ENCODE measurements at places on chromosomes 12 and 14. TPM values are rescaled to one million over a fixed set of nuclear protein-coding genes. Genes with fewer than 3 reads are reported as not detected.

- H3K4me1 ChIP-seq, result peaks cover 19% of the 10 kb centered on the region
- H3K36me3 ChIP-seq, result no peaks in the 10 kb centered on the region
- H3K27me3 ChIP-seq, result no peaks in the 10 kb centered on the region
- H3K4me3 ChIP-seq, result no peak overlapping the region
- DNase-seq, result peak; percentile 58
Measured at GRCh38 chr12:129771238-129771637, 132.6 kb downstream of the TMEM132D start.

GRCh38 chr12:57545809-57546437 lies 1.1 kb downstream of the DCTN2 start:
- no peak for DNase-seq
- 0 out of 2 replicates have a peak overlapping the region, but pooled peaks have one; percentile 16 for H3K27ac ChIP-seq
- peaks cover 5% of the 10 kb centered on the region for H3K27me3 ChIP-seq
- no peaks in the 10 kb centered on the region for H3K36me3 ChIP-seq
- H3K4me3 ChIP-seq, result peak overlapping the region; percentile 90
- H3K4me1 ChIP-seq, result peaks cover 7% of the 10 kb centered on the region

The ATL1 gene
- 4.2 TPM for total RNA-seq

The SLCO1C1 gene
- 0.55 TPM for total RNA-seq

DNA sequence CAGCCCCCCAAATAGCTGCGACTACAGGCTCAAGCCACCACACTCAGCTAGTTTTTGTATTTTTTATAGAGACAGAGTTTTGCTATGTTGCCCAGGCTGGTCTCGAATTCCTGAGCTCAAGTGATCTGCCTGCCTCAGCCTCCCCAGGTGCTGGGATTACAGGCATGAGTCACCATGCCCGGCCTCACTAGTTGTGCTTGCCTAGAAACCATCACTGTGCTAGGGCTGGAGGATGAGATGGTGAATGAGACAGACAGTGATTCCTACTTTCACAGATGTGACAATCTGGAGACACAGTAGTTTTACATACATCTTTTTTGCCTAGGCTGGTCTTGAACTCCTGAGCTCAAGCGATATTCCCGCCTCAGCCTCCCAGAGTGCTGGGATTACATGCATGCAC lies 7.5 kb upstream of the MSI1 start:
- peaks cover 2% of the 10 kb centered on the region for H3K27me3 ChIP-seq
- no peaks in the 10 kb centered on the region for H3K36me3 ChIP-seq
- no peaks in the 10 kb centered on the region for H3K4me1 ChIP-seq
- no peak for DNase-seq
- H3K4me3 ChIP-seq, result no peak overlapping the region

The SETD1B gene
- 17.7 TPM for total RNA-seq

DNA sequence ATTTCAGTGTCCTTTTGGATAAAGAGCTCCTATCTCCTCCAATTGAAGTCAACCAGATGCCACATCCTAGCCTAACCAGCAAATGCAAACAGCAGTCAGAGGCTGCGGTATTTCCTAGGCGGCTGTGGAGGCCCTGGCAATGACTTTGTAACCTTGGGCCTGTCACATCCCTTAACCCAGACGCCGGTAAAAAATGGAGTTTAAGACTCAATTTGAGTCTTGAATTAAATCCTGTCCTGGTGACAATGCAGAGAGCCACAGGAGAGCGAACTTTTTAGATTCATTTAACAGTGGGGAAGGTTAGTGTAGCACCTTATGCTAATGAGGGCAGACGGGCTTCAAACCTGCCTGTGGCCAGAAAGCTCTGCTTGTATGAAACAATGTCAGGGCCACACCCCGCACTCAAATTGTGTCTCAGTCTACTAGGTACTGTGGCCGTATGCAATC lies 1.3 kb downstream of the C12orf75 start:
- no peak overlapping the region for H3K27ac ChIP-seq
- no peaks in the 10 kb centered on the region for H3K36me3 ChIP-seq
- peaks cover 7% of the 10 kb centered on the region for H3K27me3 ChIP-seq
- peaks cover 12% of the 10 kb centered on the region for H3K4me1 ChIP-seq
- DNase-seq, result peak; percentile 47

GRCh38 chr14:91223028-91223783 lies 21.3 kb downstream of the GPR68 start:
- H3K4me1 ChIP-seq, result peaks cover 2% of the 10 kb centered on the region
- no peak for DNase-seq
- H3K27ac ChIP-seq, result no peak overlapping the region
- no peak overlapping the region for H3K4me3 ChIP-seq
- H3K27me3 ChIP-seq, result no peaks in the 10 kb centered on the region
- H3K36me3 ChIP-seq, result no peaks in the 10 kb centered on the region

The AMHR2 gene
- total RNA-seq, result 0.35 TPM

The PPP4R3A gene
- total RNA-seq, result 116 TPM

- no peak overlapping the region for H3K4me3 ChIP-seq
- H3K36me3 ChIP-seq, result no peaks in the 10 kb centered on the region
- no peak overlapping the region for H3K27ac ChIP-seq
Measured at GRCh38 chr14:50523271-50524041, 8.9 kb downstream of the MAP4K5 start.

The TMEM106C gene
- total RNA-seq, result 37.0 TPM

The GPRC5D gene
- total RNA-seq, result not detected

The HAL gene
- 0.17 TPM for total RNA-seq

DNA sequence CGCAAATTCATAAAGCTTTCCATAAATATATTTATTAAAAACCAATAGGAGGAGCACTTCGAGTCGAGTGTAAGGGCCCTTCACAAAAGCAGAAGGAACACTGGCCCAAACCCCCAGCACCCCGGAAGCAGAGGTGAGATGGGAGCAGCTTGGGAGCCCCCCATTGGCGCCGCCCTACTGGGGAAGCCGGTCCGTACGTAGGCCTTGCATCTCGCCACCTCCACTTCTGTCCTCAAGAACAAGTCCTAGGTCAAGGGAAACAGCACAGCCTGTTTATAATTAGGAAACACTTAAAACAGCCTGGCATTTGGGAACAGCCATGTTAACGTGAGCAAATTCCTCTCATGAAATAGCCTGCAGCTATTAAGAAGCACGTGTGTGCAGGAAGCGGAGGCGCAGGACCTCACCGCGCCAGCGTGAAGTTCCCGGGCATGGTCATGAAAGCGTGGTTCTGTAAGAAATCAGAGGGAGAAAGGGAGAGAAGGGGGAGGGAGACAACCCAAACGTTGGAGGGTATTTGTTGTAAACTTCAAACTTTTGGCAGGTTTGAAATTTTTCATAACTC lies 7.7 kb downstream of the ANKRD9 start:
- peak; percentile 75 for DNase-seq
- peaks cover 5% of the 10 kb centered on the region for H3K36me3 ChIP-seq
- H3K4me1 ChIP-seq, result no peaks in the 10 kb centered on the region
- no peak overlapping the region for H3K4me3 ChIP-seq
- H3K27me3 ChIP-seq, result no peaks in the 10 kb centered on the region
- no peak overlapping the region for H3K27ac ChIP-seq

DNA sequence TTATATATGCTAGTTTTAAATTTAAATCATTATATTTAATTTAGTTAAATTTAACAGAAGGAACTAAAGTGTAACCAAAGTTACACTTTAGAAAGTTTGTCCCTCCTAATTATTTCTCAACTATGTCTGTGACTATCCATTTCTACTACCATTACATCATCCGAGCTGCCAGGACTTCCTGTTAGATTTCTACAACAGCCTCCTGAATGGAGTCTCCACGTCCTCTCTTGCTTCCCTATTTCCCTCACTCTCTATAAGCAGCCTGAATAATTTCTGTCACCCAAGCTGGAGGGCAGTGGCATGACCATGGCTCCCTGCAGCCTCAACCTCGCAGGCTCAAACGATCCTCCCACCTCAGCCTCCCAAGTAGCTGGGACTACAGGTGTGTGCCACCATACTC lies 84.1 kb downstream of the TTC7B start:
- no peak overlapping the region for H3K4me3 ChIP-seq
- no peaks in the 10 kb centered on the region for H3K36me3 ChIP-seq
- H3K27me3 ChIP-seq, result no peaks in the 10 kb centered on the region
- no peak overlapping the region for H3K27ac ChIP-seq

DNA sequence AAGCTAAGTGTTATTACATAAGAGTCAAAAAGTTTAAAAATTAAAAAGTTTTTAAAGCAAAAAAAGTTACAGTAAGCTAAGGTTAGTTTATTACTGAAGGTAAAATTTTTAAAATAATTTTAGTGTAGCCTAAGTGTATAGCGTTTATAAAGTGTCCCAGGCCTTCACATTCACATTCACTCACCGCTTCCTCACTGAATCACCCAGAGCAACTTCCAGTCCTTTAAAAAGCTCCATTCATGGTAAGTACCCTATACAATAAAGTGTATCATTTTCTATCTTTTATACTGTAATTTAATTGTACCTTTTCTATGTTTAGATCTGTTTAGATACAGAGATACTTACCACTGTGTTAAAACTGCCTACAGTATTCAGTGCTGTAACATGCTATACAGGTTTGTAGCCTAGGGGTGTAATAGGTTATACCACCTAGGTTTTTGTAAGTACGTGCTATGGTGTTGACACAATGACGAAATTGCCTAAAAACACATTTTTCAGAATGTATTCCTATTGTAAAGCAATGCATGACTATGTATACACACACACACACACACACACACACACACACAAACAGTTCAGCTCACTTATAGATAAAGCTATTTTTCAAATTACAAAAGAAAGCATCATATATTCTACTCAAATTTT lies 3.7 kb downstream of the CLEC14A start:
- H3K27me3 ChIP-seq, result peaks cover 46% of the 10 kb centered on the region
- no peaks in the 10 kb centered on the region for H3K4me1 ChIP-seq
- H3K4me3 ChIP-seq, result no peak overlapping the region
- H3K27ac ChIP-seq, result no peak overlapping the region

GRCh38 chr12:132658149-132658894 lies 28.8 kb downstream of the POLE start:
- peaks cover 47% of the 10 kb centered on the region for H3K36me3 ChIP-seq
- 0 out of 2 replicates have a peak, but pooled peaks cover 3% of the 10 kb centered on the region for H3K4me1 ChIP-seq
- H3K4me3 ChIP-seq, result no peak overlapping the region

DNA sequence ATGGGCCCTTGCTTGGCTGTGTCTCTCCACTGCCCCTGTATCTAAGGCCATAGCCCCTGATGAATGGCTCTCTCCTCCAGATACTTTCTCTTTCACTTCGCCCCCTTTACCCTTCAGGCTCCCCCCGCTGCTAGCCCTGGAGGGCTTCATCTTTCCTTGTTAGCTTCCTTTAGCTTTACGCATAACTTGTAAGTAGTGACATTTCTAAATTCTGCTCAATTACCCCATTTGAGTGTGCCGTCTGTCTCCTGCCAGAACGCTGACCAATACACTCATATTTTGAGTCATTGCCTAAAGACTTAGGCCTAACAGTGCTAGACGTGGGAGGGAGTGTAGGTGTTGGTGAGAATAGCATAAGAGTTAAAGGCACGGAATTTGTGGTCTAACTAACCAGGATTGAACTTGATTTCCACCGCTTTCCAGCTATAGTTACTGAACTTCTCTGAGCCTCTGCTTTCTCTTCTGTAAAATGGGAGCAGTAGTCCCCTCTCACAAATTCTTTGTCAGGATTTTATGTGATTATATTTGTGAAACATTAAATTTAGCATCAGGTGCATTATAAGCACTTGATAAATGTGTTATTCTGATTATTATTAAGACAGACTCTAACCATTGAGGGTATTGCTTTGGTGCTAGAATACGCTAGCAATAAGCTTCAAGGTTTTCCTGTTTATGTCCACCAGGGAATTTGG lies 129.3 kb downstream of the ZFP36L1 start:
- H3K27ac ChIP-seq, result no peak overlapping the region
- no peaks in the 10 kb centered on the region for H3K4me1 ChIP-seq
- no peaks in the 10 kb centered on the region for H3K36me3 ChIP-seq
- H3K27me3 ChIP-seq, result no peaks in the 10 kb centered on the region
- H3K4me3 ChIP-seq, result no peak overlapping the region

DNA sequence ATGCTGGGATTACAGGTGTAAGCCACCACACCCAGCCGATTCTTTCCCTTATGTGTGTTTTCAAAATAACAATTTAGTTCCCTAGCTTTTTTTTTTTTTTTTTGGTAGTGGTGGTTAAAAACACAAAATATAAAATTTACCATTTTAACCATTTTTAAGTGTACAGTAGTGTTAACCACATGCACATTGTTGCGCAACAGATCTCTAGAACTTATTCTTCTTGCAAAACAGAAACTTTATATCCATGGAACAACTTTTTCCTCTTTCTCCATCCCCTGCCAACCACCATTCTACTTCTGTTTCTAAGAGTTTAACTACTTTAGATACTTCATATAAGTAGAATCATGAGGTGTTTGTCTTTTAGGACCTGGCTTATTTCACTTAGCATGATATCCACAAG lies 1.1 kb upstream of the NDUFA12 start:
- H3K4me1 ChIP-seq, result no peaks in the 10 kb centered on the region
- H3K36me3 ChIP-seq, result no peaks in the 10 kb centered on the region
- no peaks in the 10 kb centered on the region for H3K27me3 ChIP-seq
- DNase-seq, result no peak
- no peak overlapping the region for H3K4me3 ChIP-seq
- H3K27ac ChIP-seq, result no peak overlapping the region

DNA sequence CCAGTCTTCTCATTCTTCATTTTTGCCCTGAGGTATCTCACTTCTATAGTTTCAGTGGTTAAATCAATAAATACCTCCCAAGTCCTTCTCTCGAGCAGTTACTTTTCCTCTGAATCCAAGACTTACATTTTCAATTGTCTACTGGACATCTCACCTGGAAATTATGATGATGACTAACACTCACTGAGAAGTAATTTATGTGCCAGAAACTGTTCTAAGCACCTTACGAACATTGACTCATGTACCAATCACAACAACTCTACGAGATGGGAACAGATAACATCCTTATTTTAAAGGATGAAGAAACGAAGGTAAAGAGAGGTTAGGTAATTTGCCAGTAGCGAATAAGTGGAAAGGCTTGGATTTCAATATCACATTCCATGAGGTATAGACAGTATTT lies 94.1 kb downstream of the EML5 start:
- DNase-seq, result no peak
- no peak overlapping the region for H3K27ac ChIP-seq
- H3K4me3 ChIP-seq, result no peak overlapping the region
- no peaks in the 10 kb centered on the region for H3K27me3 ChIP-seq
- no peaks in the 10 kb centered on the region for H3K4me1 ChIP-seq

The NOVA1 gene
- 12.7 TPM for total RNA-seq

Data from H1 (cell line).